Activated T-helper 2 cell treated with anti-CD3 and anti-CD28 coated beads, Interferon-gamma antibody, Interleukin-2, Interleukin-4, amounts not matched to agents 10 μg/mL and 5 μg/mL and 100 μg/mL, durations not matched to agents 14 hours and 24 hours and 36 hours (primary cell): ENCODE measurements at places on chromosomes 1 and 21.

GRCh38 chr1:197911111-197911856 lies 5.9 kb upstream of the LHX9 start:
- DNase-seq, result no peak

DNA sequence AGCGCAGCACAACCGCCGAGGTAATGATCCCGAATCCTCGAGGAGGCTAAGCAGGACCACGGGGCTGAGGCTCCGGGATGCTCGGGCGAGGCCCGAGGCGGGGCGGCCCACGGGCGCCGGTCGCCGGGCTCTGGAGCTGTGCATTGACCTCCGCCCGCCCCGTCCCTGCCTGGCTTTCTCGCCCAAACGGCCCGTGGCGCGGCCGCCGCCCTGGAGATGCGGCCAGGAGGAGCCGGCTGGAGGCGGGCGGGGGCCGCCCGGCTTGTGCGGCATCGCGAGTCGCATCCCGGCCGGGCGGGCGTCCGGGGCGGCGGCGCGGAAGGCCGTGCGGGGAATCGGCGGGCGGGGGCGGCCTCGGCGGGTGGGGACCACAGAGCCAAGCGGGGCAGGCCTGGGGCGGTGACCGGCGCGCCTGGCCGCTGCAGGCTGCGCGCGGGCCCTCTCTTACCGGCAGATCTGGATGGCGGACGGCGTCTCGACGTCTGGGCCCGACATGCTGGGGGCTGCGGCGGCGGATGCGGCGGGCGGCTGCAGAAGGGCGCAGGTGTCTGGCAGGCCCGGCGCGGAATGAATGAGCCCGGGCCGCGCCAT lies 663 bp downstream of the ACOT7 start:
- DNase-seq, result peak; percentile 16

DNA sequence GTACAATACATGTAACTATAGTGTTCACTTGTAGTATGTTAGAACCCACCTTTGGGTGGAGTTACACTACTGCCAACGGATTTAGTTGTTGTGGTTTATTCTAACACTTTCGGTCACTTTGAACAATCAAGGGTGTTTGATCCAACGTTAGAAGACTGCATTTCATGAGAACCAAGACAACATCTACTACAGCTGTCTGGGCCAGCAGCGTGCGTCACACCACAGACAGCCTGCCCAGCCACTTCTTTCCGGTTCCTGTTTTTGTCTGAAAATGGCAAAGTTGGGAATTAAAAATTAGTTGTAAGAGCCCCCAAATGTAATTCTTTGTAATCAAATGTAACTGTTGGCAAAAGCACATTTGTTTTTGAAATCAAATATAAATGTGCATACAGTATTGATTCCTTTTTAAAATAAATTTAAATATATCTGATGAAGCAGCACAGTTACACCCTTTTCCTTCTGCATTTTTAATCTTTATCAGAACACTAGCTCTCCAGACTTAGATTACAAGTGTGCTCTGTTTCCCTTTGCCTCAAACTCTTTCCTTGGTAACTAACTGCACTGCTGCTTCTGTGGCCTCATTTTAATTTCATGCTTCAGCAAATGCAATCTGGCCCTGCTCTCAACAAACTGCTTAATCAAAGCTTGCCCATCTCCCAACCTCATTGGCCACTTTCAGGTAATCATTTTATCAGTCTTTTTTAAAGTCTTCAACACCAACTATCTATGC lies 86.6 kb upstream of the DPH5 start:
- peak; percentile 68 for DNase-seq

GRCh38 chr1:54326543-54327385 lies 79.4 kb downstream of the SSBP3 start:
- no peak for DNase-seq

GRCh38 chr1:117606649-117607430 lies 992 bp downstream of the TENT5C start:
- DNase-seq, result peak; percentile 51

DNA sequence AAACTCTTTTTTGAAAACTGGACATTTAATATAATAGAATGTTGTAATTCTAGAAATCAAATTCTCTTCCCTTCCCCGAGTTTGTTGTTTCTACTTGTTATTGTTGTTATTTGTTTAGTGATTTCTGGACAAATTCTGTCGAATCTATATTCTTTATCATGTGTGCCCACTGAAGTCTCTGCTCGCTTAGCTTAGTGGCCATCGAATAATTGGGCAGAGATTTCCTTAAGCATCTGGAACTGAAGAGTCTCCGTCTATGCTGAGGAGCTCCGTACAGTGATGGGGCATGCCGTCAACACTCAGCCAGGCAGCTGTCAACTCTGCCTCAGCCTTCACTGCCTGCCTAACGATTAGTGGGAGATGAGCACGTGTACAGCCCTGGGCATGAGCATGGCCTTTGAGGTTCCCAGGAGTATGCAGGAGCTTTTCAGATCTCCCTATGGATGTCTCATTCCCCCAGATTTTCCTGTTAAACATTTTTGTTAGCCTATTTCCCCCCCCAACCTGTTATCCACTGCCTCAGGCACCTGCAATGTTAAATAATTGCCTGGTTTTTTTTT lies 66.8 kb downstream of the SLX9 start:
- DNase-seq, result no peak

- DNase-seq, result no peak
These were observed 83.2 kb downstream of the CLDN17 start for GRCh38 chr21:30083225-30083945.

DNA sequence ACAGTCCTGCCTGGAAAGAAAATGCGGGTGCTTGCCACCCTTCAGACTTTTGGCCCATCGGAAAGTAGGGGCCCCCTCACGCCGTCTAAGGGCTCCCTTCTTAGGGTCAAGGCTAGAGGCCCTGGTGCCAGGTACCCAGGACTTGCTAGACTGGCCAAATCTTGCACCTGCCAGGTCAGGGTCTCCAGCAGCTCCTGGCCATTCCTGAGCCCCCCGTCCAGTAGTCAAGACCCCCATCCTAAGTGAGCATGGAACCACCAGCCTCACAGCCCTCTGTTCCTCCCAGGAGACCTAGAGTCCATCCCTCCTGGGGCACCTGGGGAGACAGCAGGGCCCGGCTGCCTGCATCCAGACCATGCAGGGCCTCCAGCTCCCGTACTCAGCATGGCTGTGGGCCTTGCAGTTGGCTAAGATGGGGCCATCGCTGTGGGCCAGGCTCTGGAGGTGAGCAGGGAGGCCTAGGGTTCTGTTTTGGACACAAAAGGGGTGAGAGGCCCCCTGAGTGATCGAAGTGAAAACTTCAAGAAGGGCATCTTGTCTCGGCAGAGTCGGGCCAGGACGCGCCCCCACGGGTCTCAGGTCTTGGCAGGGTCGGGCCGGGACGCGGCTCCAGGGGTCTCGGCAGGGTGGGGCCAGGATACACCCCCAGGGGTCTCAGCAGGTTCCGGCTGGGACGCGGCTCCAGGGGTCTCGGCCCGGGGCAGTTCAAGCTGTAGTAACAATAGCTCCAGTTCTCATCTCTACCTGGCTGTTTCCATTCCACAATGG lies 5.9 kb downstream of the FNDC10 start:
- no peak for DNase-seq

DNA sequence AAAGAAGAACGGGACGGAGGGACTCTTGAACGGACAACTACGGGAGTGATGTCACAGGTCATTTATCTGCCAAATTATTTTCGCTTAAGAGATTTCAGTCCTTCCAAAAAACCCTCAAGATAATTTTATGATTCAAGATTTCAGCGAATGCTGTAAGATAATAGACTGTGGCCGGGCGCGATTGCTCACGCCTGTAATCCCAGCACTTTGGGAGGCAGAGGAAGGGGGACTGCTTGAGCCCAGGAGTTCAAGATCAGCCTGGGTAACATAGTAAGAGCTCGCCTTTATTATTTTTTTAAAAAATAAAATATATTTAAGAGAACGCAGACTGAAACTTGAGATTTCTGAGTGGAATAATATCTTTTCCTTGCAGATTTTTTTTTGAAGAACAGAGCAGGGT lies 609 bp downstream of the RWDD2B start:
- DNase-seq, result no peak

DNA sequence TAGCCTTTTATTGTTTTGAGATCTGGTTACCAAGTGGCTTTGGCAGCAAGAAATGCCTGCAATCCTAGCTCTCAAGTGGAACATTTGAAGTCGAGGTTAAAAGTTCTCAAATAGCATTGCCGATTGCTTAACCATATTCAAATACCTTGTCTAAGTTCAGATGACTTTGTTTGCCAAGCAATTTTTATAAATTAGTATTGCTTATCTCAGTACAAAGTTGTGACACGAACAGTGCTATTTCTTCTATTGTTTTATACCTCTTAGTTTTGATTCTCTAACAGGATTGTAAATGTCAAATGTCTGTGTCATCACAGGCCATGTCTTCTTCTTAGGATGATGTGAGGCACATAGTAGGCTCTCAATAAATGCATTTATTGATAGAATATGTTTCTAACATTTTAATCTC lies 633.3 kb downstream of the PTPRC start:
- DNase-seq, result no peak

GRCh38 chr1:69568421-69569174 lies 876 bp downstream of the LRRC7 start:
- DNase-seq, result no peak

DNA sequence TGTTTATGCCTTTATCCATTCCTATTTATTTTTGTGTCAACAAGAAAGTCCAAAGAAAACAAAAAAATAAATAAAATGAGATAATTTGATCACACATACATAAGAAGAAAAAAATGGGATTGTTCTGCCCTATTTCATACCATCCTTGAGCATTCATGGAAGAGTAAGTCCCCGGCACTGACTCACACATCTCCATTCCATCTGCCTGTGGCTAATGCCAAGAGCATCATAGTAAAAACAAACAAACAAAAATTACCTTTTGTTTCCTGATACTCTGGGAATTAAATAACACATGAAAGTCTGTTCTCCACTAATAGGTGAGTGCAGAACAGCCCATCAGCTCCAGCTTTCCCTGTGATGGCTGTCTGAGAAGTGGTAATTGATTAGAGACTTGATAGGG lies 48.1 kb upstream of the BACE2 start:
- no peak for DNase-seq

DNA sequence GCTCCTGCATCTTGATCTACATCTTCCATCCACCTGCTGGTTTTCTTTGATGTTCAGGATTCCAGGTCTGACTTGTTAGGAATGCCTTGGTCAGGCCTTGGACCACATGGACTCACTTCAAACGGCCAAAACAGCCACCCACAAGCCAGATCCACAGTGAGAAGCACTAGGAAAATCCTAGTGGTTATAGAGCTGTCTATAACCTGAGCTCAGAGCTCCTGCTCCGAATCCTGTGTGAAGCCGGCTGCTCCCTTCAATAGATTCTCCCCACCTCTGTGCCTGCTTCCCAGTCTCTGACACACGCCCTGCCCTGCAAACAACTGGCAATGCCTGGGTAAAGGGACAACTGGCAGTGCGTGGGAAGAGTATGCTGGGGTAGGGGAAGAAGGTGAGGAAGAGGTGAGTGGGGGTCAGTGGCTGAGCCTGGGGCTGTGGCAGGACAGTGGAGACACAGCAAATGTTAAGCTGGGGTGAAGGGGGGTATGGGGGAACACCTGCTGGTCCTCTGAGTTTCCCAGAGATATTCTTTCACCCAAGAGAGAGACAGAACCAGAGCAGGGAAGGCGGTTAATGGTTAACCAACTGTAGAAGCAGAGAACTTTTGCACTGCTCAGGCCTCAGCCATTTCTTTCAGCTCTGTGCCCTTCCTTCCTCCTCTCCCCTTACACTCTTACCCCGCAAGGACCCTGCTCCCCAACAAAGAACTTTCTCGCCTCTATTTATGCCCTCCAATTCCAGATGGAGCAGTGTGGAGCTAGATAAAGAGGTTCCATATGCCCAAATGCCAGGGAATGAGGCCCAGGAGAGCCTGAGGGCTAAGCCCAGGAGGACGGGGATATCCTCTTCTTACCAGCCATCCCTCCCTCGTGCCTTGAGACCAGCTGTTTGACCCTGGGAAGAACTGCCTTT lies 4.5 kb downstream of the PLXNA2 start:
- DNase-seq, result no peak

DNA sequence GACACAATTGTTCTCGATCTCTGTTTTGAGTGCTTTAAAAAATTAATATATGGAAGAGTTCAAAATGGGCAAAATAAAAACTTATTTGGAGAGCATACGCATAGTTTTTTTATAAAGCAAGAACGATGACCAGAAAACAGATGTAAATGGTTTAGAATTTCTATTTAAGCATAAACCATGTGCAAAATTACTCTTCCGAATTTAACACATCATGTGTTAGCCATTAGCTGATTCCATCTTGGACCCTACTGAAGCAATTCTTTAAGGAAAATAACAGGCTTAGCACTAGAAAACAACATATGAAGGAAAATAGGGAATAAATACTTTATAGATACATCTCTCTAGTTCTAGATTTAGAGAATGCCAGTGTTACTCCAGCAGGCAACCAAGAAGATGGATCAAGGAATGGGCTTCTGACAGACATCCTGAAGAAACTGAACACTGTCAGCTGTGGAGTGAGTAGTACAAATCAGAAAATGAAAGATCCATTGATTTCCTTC lies 26.7 kb downstream of the CDC7 start:
- DNase-seq, result no peak

- DNase-seq, result no peak
These were observed 7.5 kb downstream of the MRAP start for GRCh38 chr21:32306021-32306780.

GRCh38 chr1:64087768-64088167 lies 115.7 kb upstream of the UBE2U start:
- DNase-seq, result no peak

- DNase-seq, result no peak
These were observed 15.4 kb downstream of the PADI1 start for GRCh38 chr1:17220287-17220686.

- no peak for DNase-seq
These were observed 68.9 kb downstream of the ST3GAL3 start for GRCh38 chr1:43776043-43776761.

DNA sequence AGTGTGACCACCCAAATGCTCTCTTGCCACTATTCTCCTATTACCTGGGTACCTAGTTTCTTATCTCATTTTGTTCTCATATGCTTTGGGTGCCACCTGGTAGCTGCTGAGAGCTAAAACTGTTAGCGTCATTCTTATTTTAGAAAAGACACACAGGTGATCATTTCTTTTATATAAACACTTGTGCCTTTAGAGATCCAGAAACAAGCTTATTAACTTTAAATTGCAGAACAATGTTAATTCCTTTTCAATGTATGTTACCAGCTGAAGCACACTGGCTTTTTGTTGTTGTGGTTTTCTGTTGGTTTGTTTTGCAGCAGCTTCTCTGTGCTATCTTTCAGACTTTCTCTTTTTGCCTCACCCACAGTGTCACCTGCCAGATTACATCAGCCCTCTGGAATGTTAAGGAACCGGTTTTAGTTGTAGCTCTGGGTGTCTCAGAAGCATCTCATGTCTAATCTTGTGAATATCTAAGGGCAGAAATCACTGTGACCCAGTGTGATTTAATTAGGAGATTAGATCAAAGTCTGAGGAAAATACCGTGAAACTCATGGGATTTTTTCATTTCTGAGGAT lies 43.4 kb upstream of the SLC19A2 start:
- DNase-seq, result no peak

DNA sequence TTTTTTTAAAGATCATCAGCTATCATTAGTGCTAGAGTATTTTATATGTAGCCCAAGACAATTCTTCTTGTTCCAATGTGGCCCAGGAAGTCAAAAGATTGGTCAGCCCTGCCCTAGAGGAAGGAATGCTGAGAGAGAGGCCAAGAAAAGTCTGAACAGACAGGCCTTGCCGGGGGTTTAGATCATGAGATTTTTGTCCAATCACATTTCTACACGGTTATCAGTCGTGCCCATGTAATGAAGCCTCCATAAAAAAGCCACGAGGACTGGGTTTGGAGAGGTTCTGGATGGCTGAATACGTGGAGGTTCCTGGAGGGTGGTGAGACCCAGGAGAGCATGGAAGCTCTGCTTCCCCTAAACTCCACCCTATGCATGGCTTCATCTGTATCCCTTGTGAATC lies 24.3 kb upstream of the ENO1 start:
- no peak for DNase-seq
